Airway epithelial cell (primary cell): ENCODE measurements at places on chromosomes 13 and 19. TPM values are rescaled to one million over a fixed set of nuclear protein-coding genes. Genes with fewer than 3 reads are reported as not detected.

RNF225 gene
- total RNA-seq: 3.8 and 4.2 TPM in 2 replicates

PSG3 gene
- not detected in 2 replicates for total RNA-seq

DAZAP1 gene
- 62.3 and 89.2 TPM in 2 replicates for total RNA-seq

KLK11 gene
- 42.9 and 68.4 TPM in 2 replicates for total RNA-seq

SIGLEC5 gene
- not detected in 2 replicates for total RNA-seq

MATK gene
- total RNA-seq: not detected in 2 replicates

ZIC5 gene
- not detected in 2 replicates for total RNA-seq

CYP2A7 gene
- total RNA-seq: not detected in 2 replicates

KLK1 gene
- total RNA-seq: 1.3 TPM in 1 of 2 replicates, not detected in the other

REEP6 gene
- 8.3 and 10.4 TPM in 2 replicates for total RNA-seq

C1QTNF9B gene
- not detected in 2 replicates for total RNA-seq

C19orf85 gene
- total RNA-seq: not detected in 2 replicates

LRRC63 gene
- total RNA-seq: not detected in 2 replicates
